Forelimb muscle (tissue), 1 donor: ENCODE measurements at places on chromosomes 6 and 20.

GRCh38 chr20:63617876-63618265 lies 9.0 kb downstream of the GMEB2 start:
- DNase-seq = no peak

DNA sequence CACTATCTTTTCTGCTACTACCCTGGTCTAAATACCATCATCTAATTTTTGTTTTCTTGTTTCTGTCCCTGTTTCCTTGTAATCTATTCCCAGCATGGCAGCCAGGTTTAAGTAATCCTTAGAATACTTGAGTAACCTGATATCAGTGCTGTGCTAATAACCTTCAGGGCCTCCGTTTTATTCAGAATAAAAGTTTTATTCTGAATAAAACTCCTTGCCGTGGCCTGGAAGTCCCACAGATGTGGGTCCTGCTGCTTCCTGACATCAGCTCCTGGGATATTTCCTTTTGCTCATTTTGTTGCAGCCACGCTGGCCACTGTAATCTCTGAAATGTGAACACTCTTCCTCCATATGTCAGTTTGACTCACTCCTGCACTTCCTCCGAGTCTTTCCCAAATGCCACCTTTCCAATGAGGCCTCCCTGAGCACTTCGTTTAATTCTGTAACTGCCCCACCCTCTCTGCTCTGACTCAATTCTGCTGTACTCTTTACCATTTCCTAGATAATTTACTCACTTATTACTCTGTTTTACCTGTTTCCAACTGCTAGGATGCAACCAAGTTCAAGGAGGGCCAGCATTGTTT lies 114.0 kb upstream of the FOXA2 start:
- no peak for DNase-seq

- DNase-seq = no peak
These were observed at the start of gene BMP7 for GRCh38 chr20:57266291-57267157. TSS of gene BMP7 (minus strand) at chr20:57266641. CDS start at chr20:57266122, 519 bp downstream.

DNA sequence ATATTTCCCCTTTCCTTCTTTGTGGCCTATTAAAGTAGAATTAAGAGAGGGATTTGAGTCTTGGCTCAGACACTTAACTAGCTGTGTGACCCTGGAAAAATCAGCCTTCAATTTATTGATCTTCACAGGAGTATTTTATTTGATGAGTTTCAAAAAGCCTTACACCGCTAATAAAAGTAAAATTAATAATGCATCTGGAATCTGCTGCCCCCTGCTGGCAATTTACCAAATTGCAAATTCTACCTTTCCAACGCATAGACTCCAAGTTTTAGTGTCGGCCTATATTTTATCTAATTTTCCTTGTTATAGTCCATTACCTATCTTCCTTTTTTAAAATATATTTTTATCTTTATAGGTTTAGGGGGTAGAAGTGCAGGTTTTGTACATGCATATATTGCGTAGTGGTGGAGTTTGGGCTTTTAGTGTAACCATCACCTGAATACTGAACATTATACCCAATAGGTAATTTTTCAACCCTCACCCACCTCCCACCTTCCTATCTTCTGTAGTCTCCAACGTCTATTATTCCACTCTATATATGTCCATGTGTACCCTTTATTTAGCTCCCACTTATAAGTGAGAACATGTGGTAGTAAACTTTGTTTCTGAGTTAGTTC lies 46.3 kb downstream of the GOPC start:
- no peak for DNase-seq

DNA sequence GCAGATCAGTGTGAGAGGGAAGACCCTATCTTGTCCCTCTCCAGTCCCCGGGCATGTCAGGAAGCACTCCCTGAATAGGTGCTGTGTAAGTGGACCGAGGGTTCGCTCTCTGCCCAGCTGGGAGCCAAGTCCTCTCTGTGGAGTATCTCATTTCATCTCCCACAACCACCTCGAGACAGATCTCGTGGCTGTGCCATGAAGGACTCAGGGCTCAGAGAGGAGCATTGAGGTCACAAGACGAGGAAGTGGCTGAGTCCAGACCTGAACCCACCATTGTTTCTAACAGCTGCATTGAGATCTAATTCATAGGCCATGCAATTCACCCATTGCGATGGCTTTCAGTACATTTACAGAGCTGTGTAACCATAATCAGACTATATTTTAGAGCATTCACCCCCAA lies 34.7 kb upstream of the STX16 start:
- DNase-seq = no peak

GRCh38 chr20:56875052-56875659 lies 246.1 kb downstream of the TFAP2C start:
- no peak for DNase-seq

- DNase-seq = no peak
These were observed 6.6 kb downstream of the NCOA3 start for GRCh38 chr20:47508278-47508677.

GRCh38 chr20:63746751-63747315 lies 7.3 kb downstream of the SLC2A4RG start:
- no peak for DNase-seq

DNA sequence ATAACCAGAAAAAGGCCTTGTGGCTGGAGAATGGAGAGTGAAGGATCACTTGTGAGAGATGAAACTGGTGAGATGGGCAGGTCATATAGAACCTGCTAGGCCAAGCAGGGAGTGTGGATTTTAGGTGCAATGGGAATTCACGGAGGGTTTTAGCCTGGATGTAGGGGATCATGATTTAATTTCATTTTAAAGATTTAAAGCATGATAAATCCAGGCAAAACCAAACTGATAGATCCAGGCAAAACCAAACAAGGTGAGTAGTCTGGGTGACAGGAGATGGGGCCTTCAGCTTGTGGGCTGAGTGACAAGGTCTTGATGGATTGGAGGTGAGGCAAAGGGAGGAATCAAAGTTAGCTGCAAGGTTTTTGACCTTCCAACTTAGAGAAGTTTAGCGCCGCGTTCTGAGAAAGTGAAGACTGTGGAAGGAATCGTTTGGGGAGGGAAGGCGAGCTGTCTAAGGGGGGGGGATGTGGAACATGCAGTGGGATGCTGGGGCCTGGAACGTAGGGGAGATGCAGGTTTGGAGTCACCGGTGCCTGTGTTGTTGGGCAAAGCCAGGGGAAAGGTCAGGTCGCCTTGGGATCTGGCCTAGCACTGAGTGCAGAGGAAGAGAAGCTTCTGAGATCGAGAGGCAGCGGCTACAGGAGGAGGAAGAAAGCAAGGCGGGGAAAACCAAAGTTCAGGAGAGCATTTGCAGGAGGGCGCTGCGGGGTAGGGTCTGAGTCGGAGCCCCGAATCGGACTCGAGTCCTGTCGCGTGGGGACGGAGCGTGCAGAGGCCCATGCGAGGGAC lies 1.3 kb upstream of the PLCG1 start:
- DNase-seq = no peak

GRCh38 chr6:99333068-99333467 lies 16.4 kb downstream of the FAXC start:
- no peak for DNase-seq

DNA sequence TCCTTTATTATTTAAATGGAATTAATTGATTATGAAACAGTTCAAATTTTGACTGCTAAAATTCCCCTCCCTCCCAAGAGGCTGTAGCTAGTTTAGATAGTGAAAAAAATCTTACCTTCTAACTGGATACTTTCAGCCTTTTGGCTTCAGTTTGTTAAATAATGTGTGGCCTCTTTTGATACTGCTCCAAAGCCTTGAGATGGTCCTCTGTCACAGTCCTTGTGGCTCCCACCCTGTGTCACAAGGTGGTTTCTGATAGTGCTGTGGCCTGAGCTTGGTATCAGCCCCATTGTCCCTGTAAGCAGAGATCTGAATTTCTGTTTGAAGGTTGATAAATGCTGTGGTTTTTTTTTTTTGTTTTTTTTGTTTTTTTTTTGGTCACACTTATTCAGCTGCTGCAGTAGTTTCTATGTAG lies 20.8 kb downstream of the PANK2 start:
- DNase-seq = no peak

- no peak for DNase-seq
These were observed 11.1 kb downstream of the RPRD1B start for GRCh38 chr20:38044685-38045084.

GRCh38 chr6:36368421-36368820 lies 19.0 kb downstream of the ETV7 start:
- DNase-seq = no peak

GRCh38 chr6:122276637-122277036 lies 122.8 kb upstream of the HSF2 start:
- no peak for DNase-seq

DNA sequence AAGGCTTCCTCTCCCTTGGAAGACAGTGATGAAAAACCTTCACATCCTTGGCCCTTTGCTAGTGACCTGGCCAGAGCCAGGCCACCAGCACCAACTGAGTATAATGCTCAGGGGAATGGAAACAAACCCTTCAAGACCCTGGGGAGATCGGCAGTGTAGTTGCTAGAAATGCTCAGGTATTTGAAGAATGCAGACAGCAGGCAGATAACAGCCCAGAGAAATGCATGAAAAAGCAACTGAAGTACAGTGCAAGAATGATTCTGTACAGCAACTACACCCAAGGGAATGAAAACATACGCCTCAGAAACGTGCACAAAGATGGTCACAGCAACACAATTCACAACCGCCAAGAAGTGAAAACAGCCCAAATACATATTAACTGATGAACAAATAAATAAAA lies 41.1 kb downstream of the PPP1R3G start:
- DNase-seq = no peak

DNA sequence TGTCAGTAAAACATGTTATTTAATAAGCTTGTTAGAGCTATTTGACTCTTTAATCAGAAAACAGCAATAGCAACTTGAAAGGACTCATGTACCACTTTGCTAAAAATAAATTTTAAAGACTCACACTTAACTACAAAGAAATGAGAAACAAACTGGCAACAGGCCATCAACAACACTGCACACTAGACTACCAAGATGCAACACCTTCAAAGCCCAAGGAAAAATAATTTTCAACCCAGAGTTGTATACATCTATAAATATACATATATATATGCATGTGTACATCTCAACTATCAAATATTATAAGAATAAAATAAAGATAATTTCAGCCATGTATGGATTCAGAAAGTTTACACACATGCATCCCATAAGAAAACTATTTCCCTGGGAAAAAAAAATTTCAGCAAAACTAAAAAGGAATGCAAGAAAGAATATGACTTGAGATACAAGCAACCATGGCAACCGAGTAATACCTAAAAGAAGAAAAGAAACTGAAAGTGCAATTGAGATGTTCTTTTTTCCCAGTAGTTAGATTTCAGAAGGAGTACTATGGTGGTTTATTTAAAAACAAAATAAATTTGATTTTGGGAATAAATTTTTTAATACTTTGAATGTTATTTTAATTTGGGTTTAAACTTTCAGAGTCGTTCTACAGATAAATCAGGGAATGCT lies 303.8 kb downstream of the UBE3D start:
- no peak for DNase-seq

DNA sequence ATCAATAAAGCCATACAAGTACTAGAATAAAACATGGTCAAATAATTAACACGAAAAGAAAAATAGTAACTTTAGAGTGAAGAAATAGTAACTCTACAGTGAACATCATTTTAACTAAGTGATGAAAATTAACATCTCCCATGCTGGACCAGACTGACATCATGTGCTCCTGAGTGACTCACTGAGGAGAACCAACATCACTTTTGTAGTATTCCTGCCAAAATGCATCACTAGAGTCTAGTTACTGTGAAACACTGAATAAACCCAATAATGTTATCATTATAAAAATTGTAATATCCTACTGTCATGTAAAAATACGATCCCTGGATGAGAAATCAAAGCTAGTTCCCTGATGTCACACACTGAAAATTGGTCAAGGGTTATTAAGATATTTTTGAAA lies 361.3 kb downstream of the CD109 start:
- no peak for DNase-seq

DNA sequence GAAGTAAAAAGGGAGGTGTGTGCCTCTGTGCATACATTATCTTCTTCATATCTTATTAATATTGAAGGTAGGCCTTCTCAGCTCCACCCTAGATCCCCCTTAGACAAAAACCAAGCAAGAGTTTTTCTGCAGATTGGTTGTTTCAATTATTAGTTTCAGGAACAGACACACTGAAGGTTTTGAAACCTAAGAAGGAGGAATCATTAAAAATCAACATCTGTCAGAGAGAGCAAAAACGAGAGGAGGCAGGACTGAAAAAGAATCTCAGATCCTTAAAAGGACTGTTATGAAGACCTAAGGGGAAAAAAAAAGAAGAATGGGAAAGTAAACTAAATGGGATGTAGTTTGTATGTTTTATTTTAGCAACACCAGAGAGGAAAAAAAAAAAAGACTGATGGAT lies 560.8 kb upstream of the JAG1 start:
- DNase-seq = no peak

- DNase-seq = no peak
These were observed 3.7 kb downstream of the PIM1 start for GRCh38 chr6:37173493-37174195.

- DNase-seq = no peak
These were observed 780 bp upstream of the KIAA0319 start for GRCh38 chr6:24646771-24647170.

- no peak for DNase-seq
These were observed 41.1 kb downstream of the PDE10A start for GRCh38 chr6:165621940-165622339.
